ENCODE measurements at places on chromosomes 13 and 19. TPM values are rescaled to one million over a fixed set of nuclear protein-coding genes. Genes with fewer than 3 reads are reported as not detected.

LRG1 gene
- total RNA-seq = 0.61 TPM

DNA sequence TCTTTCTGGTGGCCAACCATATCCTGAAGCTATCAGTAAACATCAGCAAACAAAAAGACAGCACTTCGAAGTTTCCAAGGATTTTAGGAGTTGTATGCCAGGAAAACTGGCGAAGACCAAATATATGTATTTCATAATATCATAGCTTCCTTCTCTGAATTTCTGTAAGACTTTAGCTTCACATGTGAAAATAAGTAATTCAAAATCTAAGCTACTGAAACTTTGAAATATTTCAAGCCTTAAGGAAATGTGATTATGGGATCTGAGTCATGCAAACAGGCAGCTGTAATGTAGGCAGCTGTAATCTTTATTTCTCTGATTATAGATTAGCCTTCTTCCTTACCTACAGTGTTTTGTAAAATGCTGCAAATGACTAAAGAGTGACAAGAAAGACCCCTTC, 70.7 kb upstream of the ANKRD10 start:
- H3K4me3 ChIP-seq = no peak overlapping the region
- DNase-seq = no peak
- H3K36me3 ChIP-seq = no peaks in the 10 kb centered on the region
- H3K27ac ChIP-seq = no peak overlapping the region
- no peaks in the 10 kb centered on the region for H3K4me1 ChIP-seq
- H3K27me3 ChIP-seq = no peaks in the 10 kb centered on the region

DNA sequence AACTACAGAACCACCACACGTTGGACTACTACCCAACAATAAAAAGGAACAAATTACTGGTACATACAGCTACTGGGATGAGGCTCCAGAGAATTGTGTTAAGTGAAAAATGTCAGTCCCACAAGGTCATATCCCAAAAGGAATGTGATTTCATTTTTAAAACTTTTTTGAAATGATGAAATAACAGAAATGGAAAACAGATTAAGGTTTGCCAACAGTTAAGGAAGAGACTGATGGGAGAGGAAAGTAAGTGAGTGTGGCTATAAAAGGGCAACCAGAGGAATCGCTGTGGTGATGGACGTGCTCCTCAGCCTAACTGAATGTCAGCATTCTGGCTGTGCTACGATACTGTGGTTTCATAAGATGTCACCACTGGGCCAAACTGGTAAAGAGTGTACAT, 512.8 kb downstream of the UQCRFS1 start:
- no peak for DNase-seq
- no peak overlapping the region for H3K27ac ChIP-seq
- no peaks in the 10 kb centered on the region for H3K36me3 ChIP-seq
- no peaks in the 10 kb centered on the region for H3K4me1 ChIP-seq
- H3K27me3 ChIP-seq = no peaks in the 10 kb centered on the region

DAND5 gene
- total RNA-seq = not detected

DNA sequence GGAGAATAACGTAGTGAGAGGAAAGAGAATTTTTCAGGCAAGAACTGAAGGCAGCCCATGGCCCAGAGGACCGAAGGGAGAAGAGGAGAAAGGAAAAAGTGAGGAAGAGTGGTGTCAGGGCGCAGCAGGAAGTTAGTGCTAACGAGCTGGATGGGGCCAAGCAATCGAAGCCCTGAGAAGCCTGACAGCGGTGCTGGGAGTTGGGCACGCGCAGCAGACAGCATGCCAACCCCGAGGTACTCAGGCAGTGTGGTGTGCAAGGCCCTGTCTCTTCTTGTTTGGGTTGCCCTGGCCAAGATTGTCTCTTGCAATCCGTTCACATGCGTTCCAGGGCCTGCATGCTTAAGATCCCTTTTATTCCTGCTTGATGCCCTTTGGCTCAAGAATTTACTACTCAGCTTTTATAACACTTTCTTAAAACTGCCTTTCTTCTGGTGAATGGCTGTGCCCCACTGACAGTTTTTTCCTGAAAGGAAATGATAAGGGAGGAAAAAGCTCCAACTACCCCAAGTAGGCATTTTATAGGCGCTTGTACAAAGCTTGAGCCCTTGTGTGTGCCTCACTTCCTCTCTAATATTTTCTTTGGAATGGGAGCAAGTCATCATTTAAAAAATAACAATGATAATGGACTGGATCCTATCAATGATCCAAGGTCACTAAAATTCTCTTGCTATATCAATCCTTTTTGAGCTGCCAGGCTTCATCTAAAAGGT, 115.4 kb downstream of the FLT1 start:
- H3K4me1 ChIP-seq = no peaks in the 10 kb centered on the region
- H3K27me3 ChIP-seq = no peaks in the 10 kb centered on the region
- no peaks in the 10 kb centered on the region for H3K36me3 ChIP-seq
- no peak overlapping the region for H3K27ac ChIP-seq

DNA sequence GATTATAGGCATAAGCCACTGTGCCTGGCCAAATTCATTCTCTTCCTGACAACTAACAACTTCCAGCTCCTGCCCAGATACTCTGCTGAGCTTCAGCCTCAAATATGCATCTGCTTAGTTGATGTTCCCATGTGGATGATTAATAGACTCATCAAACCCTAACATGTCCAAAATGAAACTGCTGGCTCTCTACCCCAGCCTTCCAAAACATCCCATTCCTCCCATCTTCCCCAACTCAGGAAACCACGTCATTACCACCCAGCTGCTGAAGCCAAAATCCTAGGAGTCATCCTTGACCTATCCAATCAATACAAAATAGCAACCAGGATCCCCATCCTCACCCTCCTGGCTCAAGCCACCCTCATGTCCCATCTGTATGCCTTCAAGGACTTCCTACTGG, 20.9 kb downstream of the POU2F2 start:
- no peak overlapping the region for H3K27ac ChIP-seq
- no peaks in the 10 kb centered on the region for H3K4me1 ChIP-seq
- H3K27me3 ChIP-seq = no peaks in the 10 kb centered on the region
- H3K4me3 ChIP-seq = no peak overlapping the region

GRCh38 chr19:4583961-4584669, 24.6 kb upstream of the SEMA6B start:
- H3K4me1 ChIP-seq = peaks cover 13% of the 10 kb centered on the region
- H3K36me3 ChIP-seq = no peaks in the 10 kb centered on the region
- peak overlapping the region; percentile 52 for H3K4me3 ChIP-seq
- no peak overlapping the region for H3K27ac ChIP-seq
- DNase-seq = no peak

DNA sequence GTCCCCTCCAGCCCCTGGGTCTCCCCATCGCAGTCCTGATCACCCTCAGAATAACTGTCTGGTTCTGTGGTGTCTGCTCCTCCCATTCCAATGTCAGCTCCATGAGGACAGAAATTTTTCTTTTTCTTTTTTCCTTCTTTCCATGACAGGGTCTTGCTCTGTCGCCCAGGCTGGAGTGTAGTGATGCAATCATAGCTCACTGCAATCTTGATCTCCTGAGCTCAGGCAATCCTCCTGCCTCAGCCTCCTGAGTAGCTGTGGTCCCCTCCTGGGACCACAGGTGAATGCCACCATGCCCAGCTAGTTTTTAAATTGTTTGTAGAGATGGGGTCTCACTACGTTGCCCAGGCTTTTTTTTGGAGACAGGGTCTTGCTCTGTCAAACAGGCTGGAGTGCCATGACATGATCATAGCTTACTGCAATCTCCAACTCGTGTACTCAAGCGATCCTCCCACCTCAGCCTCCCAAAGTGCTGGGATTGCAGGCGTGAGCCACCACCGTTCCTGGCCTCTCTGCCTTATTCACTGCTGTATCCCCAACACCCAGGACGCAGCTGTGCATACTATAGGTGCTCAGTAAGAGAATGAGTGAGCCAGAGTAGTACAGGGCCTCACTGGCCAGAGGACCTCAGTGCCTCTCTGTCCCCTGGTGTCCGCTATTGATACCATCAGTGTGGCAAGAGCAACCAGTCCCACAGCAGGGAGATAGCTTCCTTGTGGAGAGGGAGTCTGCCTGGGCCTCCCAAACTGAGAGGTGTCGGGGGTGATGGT, 5.2 kb upstream of the DOCK6 start:
- H3K27ac ChIP-seq = peak overlapping the region; percentile 87
- no peaks in the 10 kb centered on the region for H3K27me3 ChIP-seq

GRCh38 chr13:73993661-73994060, 140.5 kb downstream of the KLF12 start:
- no peaks in the 10 kb centered on the region for H3K27me3 ChIP-seq
- no peaks in the 10 kb centered on the region for H3K36me3 ChIP-seq
- H3K4me3 ChIP-seq = no peak overlapping the region

DCT gene
- not detected for total RNA-seq

OVOL3 gene
- total RNA-seq = not detected

GRCh38 chr19:46721269-46722003, 4.5 kb upstream of the PRKD2 start:
- H3K4me1 ChIP-seq = peaks cover 13% of the 10 kb centered on the region
- H3K36me3 ChIP-seq = peaks cover 5% of the 10 kb centered on the region
- no peak overlapping the region for H3K4me3 ChIP-seq
- H3K27me3 ChIP-seq = no peaks in the 10 kb centered on the region

GRCh38 chr19:24073807-24074206, 13.2 kb upstream of the ZNF254 start:
- no peak for DNase-seq
- no peak overlapping the region for H3K4me3 ChIP-seq
- no peak overlapping the region for H3K27ac ChIP-seq
- H3K27me3 ChIP-seq = no peaks in the 10 kb centered on the region
- no peaks in the 10 kb centered on the region for H3K4me1 ChIP-seq
- no peaks in the 10 kb centered on the region for H3K36me3 ChIP-seq

LRRC25 gene
- total RNA-seq = not detected

NOTCH3 gene
- total RNA-seq = 60.6 TPM

DNA sequence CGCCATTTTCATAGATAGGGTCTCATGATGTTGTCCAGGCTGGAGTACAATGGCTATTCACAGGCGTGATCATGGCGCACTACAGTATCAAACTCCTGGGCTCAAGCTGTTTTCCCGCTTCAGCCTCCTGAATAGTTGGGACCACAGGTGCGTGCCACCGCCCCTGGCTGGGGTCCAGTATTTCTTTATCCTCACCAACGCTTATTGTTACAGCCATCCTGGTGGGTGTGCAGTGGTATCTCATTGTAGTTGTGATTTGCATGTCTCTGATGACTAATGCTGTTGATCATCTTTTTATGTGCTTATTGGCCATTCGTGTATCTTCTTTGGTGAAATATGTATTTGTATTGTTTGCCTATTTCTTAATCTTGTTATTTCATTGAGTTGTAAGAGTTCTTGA, 49.0 kb downstream of the SIPA1L3 start:
- H3K36me3 ChIP-seq = no peaks in the 10 kb centered on the region
- H3K4me3 ChIP-seq = no peak overlapping the region
- no peak for DNase-seq
- no peaks in the 10 kb centered on the region for H3K27me3 ChIP-seq
- H3K4me1 ChIP-seq = peaks cover 33% of the 10 kb centered on the region

- H3K27ac ChIP-seq = peak overlapping the region; percentile 91
- peaks cover 5% of the 10 kb centered on the region for H3K36me3 ChIP-seq
- peaks cover 27% of the 10 kb centered on the region for H3K4me1 ChIP-seq
- DNase-seq = no peak
Observed at GRCh38 chr19:1274852-1275259, 474 bp upstream of the FAM174C start.

CCDC8 gene
- total RNA-seq = 0.18 TPM

GRCh38 chr19:16378291-16378889, 53.8 kb downstream of the KLF2 start:
- peaks cover 9% of the 10 kb centered on the region for H3K36me3 ChIP-seq
- no peaks in the 10 kb centered on the region for H3K27me3 ChIP-seq
